ENCODE measurements at places on chromosomes 3 and 15. TPM values are rescaled to one million over a fixed set of nuclear protein-coding genes. Genes with fewer than 3 reads are reported as not detected.

The VIPR1 gene
- total RNA-seq: 3.7 TPM

The DLG1 gene
- total RNA-seq: 94.6 TPM

The TYRO3 gene
- total RNA-seq: 5.2 TPM

The GOLIM4 gene
- total RNA-seq: 27.2 TPM

The CPN2 gene
- not detected for total RNA-seq

The SAMD7 gene
- not detected for total RNA-seq

The FBXW12 gene
- total RNA-seq: 0.46 TPM

The TMEM40 gene
- total RNA-seq: 7.9 TPM

DNA sequence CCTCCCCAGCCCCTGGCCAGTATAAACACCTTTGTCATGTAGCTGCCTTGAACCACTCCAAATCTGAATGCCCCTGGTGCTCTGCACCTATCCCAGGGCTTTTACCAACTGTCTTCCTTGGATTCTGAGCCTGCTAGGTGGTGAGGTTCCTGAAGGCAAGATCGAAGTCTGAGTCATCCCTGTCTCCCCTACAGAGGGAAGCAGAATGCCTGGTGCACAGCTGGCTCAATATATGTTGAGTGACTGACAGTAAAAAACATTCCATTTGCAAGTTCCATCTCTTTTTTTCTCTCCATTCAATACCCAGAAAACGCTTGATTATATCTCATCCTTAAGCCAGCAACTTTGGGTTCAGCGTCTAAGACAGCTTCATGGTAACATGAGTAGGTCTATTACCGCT is 24.7 kb downstream of the SLC24A1 start:
- DNase-seq: no peak

- DNase-seq: no peak
Observed at GRCh38 chr3:18159681-18160080, 265.5 kb downstream of the SATB1 start.

DNA sequence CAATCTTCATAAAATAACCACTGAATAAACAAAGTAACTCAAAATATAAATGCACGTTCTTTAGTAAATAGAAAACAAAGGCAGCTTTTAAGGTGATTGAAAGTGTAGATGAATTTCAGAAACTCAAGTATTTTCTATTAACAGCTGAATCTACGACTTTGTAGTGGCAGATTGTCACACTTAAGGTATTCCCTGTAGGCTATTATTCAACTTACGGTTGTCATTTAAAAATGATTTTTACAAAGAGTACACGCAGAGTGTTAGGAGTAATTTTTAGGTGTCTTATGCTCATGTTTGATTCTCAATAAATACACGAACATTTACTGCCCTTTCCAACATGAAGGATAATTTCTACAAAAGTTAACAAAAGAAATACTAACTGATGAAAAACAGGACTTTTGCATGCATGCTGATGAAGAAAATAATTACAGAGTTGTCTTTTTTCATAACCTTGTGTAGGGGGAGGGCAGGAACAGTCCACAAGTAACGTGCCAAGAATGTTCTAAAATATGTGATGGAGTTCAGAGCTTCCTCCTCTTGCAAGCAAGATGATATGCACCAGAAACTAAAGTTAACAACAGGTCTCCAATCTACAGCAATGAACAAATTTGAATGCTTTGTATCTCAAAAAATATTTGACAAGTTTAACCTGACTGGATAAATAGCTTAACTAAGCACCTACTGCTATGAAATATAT is 16.7 kb downstream of the DCBLD2 start:
- DNase-seq: no peak

DNA sequence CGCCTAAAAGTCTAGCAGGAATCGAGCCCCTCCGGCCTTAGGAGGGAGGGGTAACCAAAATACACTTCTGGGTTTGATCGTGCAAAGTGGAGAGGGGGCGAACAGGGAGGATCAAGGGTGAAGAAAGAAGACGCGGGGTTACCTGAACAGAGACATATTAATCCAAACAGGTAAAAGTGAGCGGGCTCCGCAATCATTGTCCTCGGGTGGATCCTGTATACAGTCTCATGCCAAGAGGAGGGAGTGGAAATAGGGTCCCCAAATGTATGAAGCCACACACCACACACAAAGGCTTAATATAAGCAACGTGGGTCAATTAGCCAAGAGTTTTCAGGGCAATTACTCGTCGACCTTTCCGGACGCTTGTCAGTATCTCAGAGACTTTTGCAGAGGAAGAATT is 749.5 kb downstream of the ROBO1 start:
- DNase-seq: no peak

GRCh38 chr3:22555753-22556435 is 647.2 kb upstream of the UBE2E2 start:
- DNase-seq: no peak

- no peak for DNase-seq
Observed at GRCh38 chr15:64895285-64896065, 16.2 kb upstream of the ANKDD1A start.

DNA sequence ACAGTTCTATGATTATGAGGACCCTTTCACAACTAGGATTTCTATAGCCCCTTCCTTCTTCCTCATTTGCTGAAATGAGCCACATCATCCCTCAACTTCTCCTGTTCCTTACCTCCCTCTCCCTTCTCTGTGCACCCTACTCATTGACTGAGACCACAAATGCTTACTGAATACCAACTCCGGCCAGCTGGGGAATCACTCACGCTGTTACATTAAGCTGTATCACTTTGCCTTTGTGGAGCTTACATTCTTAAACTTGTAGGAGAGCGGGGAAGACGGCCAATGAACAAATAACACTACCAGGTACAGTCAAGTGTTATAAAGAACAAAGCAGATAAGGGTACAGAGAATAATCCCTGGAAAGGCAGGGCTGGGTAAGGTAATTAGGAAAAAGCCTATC is 5.7 kb downstream of the SUCLG2 start:
- no peak for DNase-seq

DNA sequence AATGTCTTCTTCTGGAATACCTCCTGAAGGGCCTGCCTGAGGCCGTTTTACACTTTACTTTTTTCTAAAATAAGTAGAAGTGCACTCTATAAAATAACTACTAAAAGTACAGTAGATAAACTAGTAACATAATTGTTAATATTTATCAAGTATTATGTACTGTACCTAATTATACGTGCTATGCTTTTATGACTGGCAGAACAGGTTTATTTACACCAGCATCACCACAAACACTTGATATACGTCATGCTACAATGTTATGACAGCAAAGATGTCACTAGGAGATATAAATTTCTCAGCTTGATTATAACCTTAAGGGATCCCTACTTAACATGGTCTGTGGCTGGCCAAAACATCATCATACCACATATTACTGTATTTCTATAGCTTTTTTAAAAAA is 29.4 kb downstream of the DLG1 start:
- DNase-seq: no peak

- peak; percentile 74 for DNase-seq
Observed at GRCh38 chr15:77064539-77065308, 6.2 kb downstream of the TSPAN3 start.

GRCh38 chr15:27845535-27846369 is 253.4 kb downstream of the OCA2 start:
- no peak for DNase-seq

DNA sequence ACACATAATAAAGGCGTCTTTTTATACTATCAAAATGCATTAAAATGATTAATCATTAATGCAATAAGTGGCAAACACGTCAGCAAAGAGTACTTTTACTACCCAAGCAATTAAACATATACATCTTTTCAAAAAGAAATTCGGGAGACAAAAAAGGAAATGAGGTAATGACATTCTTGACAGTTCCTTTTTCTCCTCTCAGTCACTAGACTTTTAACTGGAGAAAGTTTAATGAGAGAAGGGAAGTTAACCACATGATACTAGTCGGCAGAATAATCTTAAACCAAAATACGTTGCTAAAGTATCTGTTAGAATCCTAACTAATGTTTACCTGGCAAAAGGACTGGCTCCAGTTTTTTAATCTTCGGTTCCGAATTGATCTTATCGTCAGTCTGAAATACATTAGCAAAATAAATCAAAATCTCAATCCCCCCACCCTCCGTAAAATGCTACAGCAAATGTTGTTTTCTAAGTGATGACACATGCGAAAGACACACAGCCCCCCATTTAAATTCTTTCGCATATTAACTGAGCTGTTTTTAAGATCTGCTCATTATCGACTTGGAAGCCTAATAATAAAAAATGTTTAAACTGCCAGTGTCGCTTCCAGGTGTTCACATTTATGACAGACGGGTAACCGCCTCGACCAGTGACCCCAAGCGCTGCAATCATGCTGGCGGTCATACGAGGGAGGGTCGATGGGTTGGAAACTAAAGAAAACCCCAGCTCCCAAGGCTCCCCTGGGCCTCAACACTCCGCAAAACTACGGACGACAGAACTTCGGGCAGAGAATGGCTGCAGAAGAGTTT is 778 bp downstream of the MTMR10 start:
- no peak for DNase-seq

DNA sequence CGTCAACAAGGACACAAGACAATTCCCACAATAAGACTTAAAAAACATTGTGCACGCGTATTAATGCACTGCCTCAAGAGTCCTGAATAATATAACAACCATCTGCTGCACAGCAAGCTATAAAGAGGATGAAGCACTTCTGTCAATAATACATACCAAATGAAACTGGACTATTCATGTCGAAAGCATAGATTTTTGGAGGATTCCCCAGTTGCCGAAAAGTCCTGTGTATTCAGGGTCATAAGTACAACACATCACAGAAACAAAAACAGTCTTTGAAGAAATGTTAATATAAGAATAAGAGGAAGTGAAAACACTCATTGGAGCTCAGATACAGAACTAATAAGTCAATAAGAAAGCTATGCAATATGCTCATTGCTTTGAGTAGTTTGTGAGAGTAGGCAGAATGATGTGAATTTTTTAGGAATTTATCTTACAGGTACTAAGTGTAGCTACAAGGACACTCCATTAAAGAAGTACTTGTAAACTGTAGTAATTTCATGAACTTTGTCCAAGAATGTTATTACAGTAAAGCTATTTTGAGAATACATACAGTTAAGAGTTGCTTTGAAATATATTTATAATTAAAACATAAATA is 31.6 kb downstream of the CBLB start:
- no peak for DNase-seq

- no peak for DNase-seq
Observed at GRCh38 chr3:194277104-194277785, 73.9 kb downstream of the CPN2 start.

DNA sequence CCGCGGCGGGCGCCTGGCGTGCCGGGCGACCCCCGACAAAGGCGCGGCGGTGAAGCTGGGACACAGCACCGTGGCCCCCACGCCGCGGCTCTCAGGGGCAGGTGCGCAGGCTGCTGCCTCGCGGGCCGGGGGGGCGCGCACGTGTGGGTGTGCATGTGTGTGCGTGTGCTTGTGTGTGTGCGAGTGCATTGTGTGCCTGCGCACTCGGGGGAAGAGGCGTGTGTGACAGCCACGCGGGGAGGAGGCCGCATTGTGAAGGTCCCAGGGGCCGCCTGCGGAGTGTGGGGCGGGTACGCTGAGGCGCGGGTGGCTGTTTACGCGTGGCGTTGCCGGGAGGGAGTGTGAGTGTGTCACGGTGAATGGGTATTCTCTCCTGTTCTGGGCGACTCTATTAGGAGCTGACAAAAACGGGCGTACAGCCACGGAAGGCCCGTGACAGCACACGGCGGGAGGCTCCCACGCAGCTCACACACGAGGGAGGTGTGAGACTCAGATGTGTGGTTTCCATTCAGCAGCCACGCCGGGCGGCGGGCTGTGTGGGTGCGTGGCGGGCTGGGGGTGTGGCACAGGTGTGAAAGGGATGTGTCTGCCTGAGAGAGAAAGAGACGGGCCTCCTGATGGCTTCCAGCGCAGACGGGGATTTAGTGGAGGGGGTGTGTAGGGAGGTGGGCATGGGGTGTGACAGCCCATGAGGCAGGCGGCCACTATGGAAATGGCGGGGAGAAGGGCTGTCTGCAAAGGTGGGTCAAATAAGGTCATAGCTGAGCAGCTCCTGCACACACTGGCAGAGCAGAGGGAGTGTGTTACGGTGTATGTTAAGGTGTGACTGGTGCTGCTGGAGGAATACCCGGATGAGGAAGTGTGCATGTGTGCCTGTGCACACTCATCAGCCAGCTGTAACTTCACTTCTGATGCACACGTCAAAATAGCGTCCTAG is 750 bp downstream of the PODXL2 start:
- DNase-seq: no peak

DNA sequence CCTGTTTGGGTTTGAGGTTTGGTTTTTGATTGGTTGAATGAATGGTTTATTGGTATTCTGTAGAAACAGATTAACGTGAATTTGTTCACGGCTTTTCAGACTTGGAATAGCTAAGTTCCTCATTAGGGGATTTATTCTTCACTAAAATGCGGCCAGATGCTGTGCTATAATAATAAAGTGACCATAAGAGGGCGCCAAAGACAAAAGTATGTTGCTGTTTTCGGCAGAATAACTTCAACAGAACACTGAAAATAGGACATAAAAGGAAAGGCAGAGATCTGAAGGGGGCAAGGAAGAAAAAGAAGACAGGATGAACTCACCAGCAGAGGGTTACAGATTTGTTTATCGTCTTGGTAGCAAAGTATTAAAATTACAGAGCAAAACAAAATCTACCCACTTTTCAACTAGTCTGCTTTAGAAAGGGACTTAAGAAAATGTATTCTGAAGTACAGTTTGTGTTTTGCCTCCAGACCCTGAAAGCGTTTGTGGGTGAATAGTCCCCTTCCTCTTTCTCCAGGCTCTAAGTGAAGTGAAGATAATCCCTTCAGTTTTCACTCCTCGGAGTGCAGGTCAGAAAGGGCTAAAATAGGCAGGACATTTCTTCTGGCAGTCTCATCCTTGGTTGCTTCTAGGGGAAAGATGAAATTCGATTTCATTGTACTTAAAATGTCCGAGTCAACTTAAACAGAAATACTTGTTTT is 147.6 kb downstream of the IL20RB start:
- peak; percentile 4 for DNase-seq

DNA sequence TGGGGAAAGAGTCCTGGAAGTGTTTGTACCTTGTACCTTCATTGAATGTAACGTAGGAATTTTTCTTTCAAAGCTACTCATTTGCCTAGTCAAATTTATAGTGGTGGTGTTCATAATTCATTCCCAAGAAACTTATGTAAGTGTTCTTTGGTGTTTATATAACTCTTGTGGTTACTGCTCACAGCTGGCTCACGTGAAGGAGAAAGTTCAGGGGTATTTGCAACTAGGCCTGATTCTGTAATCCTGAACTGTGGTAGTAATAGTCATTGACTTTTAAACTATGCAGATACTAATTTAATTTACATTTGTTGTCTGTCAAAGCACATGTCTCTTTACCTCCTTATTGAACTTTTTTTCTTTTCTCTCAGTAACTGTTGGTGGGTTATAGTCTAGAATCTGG is 50.5 kb upstream of the TEX264 start:
- no peak for DNase-seq
